Right renal pelvis (tissue), 4 donors: ENCODE measurements at places on chromosomes 12 and 14.
A peak's percentile ranks its signal among the peaks of the same experiment; 100 is the strongest.

DNA sequence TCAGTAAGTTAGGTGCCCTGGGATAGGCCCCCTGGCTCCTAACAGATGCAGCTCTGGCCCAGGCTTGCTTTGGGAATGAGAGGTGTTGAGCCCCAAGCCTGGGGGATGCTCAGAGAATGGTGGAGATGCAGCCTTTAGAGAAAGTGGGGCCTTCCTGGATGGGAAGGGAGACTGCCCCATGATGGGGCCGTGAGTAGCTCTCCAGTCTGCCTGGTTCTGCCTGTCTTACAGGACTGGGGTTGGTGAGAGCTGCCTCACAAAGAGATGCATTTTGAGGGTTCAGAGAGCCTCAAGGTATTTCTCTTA lies 523 bp upstream of the VRTN start:
- no peak for DNase-seq

GRCh38 chr12:43289426-43289801 lies 262.6 kb downstream of the ADAMTS20 start:
- no peak for DNase-seq

DNA sequence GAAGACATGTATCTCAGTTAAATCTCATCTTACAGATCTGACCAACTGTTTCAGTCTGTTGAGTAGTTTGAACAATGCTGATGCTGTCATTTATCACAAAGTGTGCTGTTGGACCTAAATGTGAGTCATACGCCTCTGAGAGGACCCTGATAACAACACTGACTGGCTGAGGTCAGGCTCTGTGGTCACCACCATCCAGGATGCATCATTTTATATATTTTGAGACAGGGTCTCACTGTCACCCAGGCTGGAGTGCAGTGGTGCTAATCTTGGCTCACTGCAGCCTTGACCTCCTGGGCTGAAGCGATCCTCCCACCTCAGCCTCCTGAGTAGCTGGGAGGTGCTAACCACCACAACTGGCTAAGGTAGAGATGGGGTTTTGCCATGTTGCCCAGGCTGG lies 181.0 kb upstream of the RGS6 start:
- DNase-seq: no peak

DNA sequence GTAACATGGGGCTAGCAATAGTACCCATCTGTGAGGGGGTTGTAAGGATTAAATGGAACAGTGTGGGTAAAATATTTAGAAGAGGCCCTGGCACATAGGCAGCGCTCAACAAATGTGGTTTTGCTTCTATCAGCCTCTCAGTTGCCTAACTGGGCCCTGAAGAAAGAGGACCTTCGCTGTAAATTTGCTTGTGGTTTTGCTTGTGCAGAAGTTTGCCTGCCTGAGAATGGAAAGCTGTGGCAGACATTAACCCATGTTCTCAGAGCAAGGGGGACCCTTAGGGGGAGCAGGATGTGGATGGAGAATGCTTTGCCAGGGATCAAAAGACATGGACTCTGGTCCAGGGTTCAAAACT lies 160.1 kb downstream of the BRMS1L start:
- DNase-seq: no peak

DNA sequence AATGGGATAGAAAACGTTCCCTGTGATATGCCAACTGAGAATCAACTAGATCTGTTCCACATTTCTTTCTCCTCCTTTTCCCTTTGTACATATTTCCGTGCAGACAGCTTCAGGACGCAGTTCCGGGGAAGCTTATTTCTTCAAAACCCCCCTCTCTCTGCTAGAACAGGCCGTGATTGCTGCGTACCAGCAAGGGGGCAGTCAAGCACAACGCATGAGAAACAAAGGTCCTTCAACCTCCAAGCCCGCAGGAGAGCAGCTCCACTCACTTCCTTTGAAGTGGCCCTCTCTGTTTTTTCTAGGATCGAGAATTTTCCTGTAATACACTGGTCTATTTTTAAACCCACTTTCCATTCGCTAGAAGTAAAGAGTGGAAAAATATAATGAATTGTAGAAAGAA lies 80.8 kb downstream of the ZNF664 start:
- peak; percentile 68 for DNase-seq

DNA sequence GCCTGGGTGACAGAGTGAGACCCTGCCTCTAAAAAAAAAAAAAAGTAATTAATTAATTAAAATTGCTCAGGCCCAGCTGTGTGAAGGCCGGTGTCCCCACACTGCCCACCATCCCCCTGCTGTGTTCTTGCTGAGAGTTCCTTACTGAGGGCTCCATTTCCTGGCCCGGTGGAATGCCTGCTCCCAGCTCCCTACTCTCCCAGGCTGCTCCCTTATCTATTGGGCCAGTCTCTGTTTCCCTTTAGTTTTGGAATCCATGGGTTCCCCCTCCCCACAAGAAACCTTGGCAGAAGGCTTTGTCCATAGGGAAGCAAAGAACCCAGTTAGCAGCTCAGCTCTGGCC lies 19.0 kb downstream of the MLXIP start:
- DNase-seq: no peak

- no peak for DNase-seq
Measured at GRCh38 chr14:67994531-67994930, 175.0 kb downstream of the RAD51B start.

DNA sequence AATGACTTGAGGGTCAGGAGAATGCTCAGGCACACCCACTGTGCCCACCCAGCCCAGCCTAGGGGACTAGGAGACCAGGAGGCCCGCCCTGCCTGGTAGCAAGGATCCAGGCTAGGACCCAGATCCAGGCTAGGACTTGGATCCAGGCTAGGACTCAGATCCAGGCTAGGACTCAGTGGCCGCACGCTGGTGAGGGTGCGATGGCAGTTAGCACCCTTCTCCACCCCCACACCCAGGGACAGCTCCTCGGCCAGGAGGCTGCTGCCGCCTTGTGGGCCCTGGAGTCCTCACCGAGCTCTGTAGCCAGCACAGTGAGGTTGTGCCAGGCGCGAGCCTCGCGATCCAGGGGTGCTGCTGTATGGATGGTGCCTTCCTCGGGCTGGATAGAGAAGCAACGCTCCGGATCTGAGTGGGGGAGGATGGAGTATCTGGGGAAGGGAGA lies 5.1 kb downstream of the CDH24 start:
- DNase-seq: no peak

- DNase-seq: no peak
Measured at GRCh38 chr14:91202234-91202974, 42.1 kb downstream of the GPR68 start.

- no peak for DNase-seq
Measured at GRCh38 chr12:95385246-95386035, 88.5 kb upstream of the METAP2 start.

- no peak for DNase-seq
Measured at GRCh38 chr14:106530423-106531107, 1004.2 kb downstream of the TMEM121 start.

GRCh38 chr14:22600027-22600426 lies 1.9 kb downstream of the ABHD4 start:
- DNase-seq: no peak

GRCh38 chr14:83992857-83993256 lies 1537.1 kb upstream of the FLRT2 start:
- no peak for DNase-seq

DNA sequence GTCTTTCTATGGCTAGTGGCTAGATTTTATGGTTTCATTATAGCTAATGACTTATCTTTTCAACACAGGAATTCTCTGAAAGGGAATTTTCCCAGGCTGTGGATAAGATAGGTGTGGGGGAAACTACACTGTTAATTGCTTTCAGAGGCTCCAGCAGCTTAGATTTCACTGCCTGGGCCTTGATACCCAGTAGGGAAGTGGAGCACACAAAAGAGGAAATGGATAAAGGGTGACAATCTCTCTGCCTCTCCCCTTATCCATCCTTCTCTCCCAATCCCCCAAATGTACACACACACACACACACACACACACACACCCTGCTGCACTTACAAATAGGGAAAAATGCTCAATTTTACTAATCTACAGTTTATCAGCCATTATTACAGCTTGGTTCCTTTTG lies 19.1 kb downstream of the SIX4 start:
- DNase-seq: no peak

- no peak for DNase-seq
Measured at GRCh38 chr12:29616664-29617406, 119.3 kb upstream of the OVCH1 start.

DNA sequence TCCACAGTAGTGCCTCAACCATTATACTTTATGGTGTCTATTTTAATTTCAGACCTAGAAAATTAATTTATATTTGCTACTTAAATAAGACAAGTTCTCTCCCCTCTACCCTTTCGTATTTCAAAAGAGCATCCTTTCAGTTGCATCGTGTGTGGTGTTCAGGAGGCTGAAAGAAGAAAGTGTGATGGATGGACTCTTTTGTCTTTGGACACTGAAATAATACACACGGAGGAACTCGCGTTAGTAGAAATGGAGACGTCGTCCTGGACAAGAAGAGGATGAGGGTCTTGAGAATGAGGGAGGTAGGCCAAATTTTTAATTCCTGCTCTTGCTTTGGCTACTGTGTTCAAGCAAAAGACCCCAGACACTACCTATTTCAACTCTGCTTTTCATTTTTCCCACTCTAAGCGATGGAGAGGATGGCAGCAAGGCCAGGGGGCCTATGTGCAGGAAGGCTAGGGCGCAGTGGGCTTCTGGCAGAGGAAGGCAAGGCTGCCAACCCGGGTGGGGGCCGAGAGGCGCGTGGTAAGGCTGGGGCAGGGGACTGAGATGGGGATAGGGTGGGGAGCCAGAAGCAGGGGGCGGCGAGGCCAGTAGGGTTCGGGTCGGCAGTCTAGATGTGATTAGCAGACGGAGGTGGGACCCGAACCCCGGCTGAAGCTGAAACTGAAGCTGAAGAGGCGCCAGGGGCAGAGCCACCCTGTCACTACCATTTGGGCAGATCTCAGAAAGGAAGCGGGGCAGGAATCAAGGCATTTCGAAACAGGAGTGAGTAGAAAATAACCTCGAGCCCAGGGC lies 722 bp downstream of the TMED8 start:
- no peak for DNase-seq

- DNase-seq: no peak
Measured at GRCh38 chr14:92785667-92786426, 8.3 kb upstream of the GOLGA5 start.

- peak; percentile 47 for DNase-seq
Measured at GRCh38 chr14:105021656-105022275, 883 bp upstream of the CDCA4 start.

DNA sequence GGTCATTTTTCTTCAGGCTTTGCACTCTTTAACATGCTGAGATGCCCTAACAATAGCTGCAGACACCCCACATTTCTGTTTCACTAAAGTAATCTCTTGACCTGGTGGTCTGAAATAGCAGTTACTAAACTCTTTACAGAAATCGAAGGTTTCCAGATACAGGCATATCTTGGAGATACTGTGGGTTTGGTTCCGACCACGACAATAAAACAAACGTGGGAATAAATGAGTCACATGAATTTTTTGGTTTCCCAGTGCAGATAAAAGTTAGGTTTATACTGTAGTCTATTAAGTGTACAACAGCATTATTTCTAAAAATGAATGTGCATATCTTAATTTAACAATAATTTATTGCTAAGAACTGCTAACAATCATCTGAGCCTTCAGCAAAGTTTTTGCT lies 208.7 kb downstream of the EGLN3 start:
- no peak for DNase-seq

DNA sequence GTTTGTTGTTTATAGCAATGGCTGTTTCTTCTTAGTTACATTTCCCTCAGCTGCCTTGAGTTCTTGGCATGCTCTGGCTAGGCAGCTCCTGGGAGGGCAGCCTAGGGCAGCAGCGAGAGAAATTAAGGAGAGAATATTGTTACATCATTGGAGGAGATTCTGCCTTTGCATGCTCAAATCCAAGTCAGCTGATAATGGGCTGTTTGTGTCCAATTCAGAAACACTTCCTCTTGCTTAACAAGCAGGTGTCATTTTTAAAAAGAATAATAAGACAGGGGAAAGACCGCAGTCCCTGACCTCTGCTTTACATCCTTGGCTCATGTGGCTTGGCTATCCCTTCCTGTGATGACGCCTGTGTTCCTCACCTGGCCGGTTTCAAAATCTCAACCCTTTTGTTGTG lies 76.9 kb downstream of the ESR2 start:
- DNase-seq: no peak

DNA sequence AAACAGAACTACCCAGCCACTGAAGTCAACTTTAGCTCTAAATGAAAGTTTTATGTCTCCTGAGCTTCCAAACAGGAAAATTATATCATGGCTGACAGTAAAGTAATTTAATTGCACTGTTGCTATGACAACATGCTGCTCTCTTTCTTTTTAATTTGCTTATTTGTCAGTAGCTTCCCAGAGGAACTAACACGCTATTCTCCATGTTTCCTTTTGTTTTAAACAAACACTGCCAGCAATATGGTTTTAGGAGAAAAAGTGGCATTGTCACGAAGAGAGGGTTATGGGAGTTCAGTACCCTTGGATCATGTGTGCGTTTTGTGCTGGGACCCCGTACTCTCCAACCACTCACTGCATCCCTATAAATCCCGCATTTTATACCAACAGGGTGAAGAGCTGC lies 1.9 kb downstream of the FOXN3 start:
- DNase-seq: no peak

GRCh38 chr14:56115976-56116893 lies 2.0 kb upstream of the PELI2 start:
- no peak for DNase-seq

- DNase-seq: no peak
Measured at GRCh38 chr12:89838833-89839232, 130.2 kb upstream of the ATP2B1 start.

DNA sequence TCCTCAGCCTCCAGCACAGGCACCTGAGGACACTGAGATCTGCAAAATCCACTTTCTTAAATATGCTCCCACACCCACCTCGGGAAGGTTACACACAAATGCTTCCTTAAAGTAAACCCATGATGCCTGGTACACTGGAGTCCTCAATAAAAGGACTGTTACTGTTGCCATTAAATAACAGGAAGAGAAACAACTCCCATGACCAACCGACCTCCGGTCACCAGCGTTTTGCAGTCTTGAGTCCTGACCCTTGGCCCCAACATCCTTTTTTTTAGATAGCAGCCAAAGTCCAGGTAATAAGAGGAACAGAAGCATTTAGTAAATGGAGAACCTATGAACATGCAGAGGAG lies 42.4 kb downstream of the ITPK1 start:
- no peak for DNase-seq

DNA sequence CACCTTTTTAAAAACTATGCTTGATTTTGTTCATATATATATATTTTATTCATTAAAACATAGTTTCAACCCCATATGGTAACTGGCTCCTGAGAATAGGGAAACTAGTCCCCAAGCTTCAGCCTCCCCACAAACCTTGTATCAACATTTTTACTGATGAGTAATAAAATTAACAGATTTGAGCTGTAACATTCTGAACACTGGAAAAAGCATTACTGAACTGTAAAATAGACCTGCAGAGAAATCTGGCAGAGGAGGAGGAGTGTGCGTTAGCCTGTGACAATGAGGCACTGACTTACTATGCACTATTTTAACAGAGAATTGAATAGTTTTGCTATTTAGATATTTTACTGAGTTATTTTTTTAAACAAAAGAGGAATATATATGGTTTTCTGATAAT lies 43.1 kb downstream of the FRS2 start:
- DNase-seq: no peak

DNA sequence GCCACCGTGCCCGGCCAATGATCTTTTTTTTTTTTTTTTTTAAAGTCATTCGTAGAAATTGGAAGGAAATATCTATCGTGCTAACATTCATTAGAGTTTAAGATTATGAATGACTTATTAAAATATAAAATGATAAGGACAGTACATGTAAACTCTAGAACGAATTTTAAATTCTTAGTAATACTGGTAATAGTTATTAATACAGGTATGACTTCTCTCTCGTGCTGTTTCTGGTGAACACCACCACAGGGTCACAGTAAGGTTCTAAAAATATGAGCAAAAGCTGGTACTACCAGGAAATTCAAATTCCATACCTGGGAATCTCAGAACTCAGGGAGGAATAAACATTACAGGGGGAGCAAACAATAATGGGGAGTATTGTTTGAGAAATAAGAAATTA lies 26.2 kb downstream of the WNK1 start:
- DNase-seq: no peak

- peak; percentile 53 for DNase-seq
Measured at GRCh38 chr14:94936401-94936892, 166.5 kb upstream of the GSC start.
